ENCODE measurements at places on chromosomes 12 and 14.
A peak's percentile ranks its signal among the peaks of the same experiment; 100 is the strongest.

DNA sequence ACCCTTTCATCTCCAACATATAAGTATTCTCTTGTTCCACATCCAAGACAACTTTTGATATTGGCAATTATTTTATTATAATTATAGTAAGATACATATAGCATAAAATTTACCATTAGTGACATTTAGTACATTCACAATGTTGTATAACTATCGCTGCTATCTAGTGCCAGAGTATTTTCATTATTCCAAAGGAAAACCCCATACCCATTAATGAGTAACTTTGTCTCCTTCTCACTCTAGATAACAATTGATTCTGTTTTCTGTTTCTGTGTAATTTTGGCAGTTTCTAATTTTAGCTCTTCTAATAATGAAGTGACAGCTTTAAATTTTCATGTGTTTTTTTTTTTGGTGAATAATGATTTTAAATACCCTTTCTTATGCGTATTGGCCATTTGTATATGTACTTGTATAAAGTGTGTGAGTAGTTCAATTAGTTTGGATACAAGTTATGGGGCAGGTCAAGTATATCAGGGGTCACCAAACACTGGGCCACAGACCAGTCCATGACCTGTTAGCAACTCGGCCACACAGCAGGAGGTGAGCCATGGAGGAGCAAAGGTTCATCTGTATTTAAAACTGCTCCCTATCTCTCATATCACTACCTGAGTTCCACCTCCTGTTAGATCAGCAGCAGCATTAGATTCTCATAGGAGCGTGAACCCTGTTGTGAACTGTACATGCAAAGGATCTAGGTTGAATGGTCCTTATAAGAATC lies 97.2 kb upstream of the SYT1 start:
- DNase-seq: no peak

DNA sequence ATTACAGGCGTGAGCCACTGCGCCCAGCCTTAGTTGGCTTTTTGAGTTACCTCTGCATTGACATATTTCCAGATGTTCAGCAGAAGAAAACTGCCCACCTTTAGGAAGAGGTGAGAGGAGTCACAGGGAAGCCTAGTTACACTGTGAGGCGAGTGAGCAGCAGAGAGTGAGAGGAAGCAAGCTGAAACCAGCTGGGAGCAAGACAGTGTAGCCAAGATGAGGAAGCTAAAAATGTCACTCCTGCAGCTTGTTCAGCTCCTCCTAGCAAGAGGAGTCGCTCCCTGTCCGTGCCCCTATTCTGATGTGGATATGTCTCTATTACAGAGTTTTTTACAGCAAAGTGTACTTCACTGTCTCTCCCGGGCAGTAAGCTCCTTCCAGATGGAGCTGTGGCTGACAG lies 127.6 kb downstream of the GXYLT1 start:
- DNase-seq: no peak

DNA sequence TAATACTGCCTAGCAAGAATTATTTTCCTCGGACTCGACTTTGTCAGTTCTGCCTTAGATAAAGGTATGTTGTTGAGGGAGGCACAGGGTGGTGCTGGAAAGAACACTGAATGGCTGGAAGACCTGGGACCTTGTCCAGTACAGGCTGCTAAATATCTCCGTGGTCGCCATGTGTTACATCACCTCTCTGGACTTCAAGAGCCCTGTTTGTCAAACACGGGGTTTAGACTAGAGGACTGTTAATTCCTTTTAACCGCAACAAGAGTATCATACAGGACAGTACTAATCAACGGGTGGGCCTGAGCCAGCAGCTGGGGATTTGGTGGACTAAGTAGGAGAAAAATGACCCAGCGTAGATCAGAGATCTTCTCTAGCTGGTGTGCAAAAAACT lies 476.3 kb downstream of the LRIG3 start:
- DNase-seq: no peak

DNA sequence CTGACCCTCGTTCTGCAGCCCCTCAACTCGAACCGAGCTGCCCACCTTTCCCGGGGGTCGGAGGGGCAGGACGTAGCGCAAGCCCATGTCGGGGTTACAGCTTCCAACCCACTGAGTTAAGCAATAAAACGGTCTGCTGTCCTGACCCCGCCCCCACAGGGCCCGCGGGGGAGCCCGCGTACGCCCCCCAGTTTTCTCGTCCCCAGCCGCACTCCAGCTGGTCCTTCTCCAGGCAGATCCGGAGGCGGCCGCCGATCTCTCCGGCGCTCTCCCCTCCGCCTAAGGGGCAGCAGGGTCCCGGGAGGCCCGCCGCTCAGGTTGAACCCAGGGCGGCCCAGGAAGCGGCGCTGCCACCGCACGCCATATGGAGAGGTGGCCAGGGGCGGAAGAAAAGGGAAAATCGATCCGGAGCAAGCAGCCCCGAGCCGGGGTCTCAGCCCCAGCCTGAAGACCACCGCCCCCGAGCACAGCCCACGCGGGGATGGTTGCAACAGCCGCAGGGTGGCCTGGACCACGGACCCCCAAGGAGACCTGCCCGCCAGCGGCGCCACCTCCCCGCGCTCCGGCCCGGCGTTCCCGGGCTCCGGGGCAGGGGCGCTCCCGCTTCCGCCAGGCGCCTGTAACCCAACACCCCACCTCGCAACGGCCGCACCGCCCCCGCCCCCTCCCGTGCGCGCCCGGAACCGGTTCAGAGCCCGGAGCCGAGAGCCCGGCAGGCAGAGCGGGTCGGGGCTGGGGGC lies 760 bp downstream of the ACTN1 start:
- peak; percentile 46 for DNase-seq

- no peak for DNase-seq
Measured at GRCh38 chr12:54419088-54419887, at the start of gene ITGA5. Gene ITGA5 (minus strand): TSS chr12:54419266. CDS start chr12:54419198, 68 bp downstream.

DNA sequence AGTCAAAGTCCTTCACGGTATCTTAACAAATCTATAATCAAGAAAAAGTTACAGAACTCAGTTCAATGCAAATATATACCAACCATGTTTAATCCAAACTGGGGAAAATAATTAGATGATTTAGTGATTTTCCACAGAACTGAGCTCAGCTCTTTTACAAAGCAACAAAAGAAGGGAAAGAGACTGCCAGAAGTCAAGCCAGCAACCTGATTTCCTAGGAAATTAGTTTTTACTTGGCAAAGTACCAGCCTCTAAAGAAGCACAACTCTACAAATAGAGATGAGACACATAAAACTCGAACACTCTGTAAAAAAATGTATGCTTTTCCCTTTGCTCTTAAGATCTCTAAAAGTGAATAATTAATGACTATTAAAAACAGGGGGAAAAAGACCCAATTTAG lies 19.4 kb downstream of the NUMB start:
- no peak for DNase-seq

DNA sequence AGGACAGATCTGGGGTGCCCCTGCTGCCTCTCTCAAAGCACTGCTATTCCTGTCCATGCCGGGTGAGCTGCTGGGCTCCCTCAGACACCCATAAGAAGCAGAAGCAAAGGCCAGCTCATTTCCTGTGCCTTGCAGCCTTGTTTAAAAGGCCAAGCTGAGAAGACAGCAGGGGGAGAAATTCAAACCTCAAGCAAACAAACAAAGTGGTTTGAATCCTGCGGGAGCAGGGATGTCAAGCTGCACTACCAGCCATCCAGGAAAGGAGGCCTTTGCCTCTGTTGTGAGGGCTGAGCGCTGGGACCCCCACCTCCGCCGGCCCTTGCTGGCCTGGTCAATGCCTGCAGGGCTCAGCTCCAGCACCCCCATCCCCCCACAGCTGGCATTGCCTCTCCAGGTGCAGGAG lies 176.5 kb downstream of the PIWIL1 start:
- no peak for DNase-seq

GRCh38 chr14:46384611-46385010 lies 267.0 kb downstream of the RPL10L start:
- DNase-seq: no peak
